CD4-positive, alpha-beta memory T cell (primary cell): ENCODE measurements at places on chromosomes 4 and X.

GRCh38 chr4:154562697-154563254 is at the start of gene FGB:
Gene FGB, plus strand, starts transcription at chr4:154563011. Its CDS starts 8 bp downstream, at chr4:154563019.
- DNase-seq: no peak

DNA sequence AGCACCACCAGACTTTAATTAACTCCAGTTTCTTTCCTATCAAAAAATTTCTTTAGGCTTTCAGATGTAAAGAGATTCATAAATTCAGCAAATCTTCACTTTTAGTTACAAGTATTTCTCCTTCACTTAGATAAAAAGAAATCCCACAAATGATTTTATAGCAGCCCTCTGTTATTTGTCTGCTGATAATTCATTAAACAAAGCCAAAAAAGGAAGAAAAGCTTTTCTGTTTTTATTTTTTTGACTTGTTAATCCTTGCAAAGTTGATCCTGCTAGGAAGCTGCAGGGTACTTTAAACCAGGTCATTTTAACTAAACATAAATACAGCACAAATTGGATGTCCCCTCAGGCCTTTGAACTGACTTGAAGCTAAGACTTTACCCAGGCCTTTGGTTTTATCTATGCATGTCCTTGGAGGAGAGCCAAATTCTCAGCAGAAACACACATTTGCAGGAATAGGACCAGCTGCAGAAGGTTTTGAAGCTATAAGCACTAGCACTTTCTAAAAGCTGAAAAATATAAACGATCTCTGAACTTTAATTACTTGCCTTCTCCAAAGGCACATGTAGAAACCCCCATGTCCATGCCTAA is 57.5 kb downstream of the PCDH18 start:
- DNase-seq: no peak

DNA sequence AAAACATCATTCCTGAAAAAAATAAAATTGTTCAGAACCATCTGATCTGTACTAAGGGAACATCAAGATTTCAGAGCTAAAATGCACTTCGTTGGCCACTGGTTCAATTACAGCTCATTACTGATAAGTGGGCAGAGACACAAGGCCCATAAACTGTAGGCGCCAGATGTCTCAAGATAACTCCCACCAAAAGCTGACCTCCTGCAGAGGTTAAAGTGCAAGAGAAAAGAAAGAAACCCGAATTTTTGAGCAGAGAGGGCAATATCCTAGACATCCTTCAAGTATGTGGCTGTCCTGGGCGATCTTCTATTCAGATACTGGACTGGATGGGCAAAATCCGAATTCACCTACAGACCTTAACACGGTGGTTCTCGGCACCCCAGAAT is 660 bp downstream of the GEMIN8 start:
- DNase-seq: no peak

DNA sequence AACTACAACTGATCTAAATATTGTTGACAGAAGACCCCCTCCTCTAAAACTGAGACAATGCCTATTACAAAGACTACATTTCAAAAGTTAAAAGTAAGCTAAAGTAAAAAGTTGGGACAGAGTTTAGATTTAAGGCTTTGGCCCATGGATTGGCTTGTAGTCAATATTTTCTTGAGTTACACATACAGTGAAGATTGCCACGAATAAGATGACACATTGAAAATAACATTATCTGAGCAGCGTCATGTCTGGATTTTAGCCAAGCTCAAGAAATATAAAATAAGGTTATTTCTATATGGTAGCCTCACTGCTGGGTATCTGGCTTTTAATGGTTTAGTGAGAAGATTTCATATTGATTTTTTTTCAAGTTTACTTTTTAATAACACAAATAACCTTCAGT is 266.2 kb upstream of the LDB2 start:
- DNase-seq: no peak

GRCh38 chr4:142567199-142567598 is 278.9 kb downstream of the INPP4B start:
- DNase-seq: peak; percentile 69

GRCh38 chr4:121800638-121800960 is 524 bp upstream of the EXOSC9 start:
- DNase-seq: no peak

DNA sequence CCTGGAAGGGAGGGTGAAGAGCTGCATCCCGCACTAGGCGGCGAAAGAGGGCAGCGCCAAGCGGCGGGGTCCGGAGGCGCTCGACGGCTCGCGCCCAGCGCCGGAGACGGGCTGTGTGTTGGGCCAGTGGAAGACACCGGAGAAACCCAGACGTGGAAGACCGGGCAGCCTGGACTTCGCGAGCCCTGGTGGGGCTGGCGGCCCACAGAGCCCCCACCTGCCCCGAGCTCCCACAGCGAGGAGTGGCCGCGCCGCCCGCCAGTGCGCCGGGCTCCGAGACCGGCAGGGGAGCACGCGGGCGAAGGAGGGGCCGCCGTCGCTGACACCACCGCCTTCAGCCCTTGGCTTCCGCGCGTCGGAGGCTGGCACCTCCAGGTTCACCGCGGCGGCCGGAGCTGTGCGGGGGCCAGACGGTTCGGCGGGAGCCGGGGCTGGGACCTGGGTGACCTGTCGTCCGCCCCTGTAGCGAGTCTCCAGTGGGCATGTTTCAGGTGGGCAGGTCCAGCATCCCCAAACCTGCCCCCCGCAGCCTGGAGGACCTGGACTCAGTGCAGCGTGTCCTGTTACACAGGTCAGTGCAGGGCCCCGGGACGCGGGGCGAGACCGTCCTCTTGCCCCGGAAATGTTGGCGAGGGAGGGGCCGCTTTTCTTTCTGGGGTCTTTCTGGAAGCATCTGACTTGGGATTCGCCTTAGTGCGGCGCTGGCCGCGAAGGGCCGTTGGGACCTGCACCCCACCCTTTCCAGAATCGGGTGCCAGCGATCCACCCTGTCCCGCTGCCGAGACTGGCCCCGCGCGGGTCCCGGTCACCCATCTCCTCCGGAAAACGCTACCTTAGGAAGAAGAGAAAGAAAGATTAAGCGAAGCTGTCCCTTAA is 9.6 kb upstream of the INTU start:
- no peak for DNase-seq

DNA sequence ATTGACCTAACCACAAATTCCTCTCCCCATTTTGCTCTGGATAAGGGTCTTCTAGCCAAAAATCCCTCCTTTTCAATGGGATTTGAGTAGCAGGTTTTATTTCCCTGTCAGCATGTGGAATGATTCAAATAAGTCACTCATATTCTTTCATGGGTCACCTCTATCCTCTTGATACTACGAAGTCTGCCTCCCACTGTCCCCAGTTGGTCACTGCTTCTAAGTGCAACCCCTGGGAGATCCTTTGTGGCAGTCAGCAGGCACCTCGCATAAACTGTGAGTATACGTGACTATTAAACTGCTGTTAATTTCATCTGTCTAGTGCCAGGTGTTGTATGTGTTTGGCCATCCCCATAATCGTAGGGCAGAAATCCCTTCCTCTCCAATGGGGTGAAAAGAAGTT is 1667.9 kb upstream of the PCDH7 start:
- DNase-seq: no peak

- DNase-seq: no peak
Observed at GRCh38 chr4:15771216-15772058, 6.7 kb upstream of the CD38 start.

GRCh38 chr4:161696944-161697343 is 466.9 kb downstream of the FSTL5 start:
- no peak for DNase-seq

GRCh38 chrX:2697741-2698299 is 6.7 kb downstream of the CD99 start:
- DNase-seq: peak; percentile 40

- no peak for DNase-seq
Observed at GRCh38 chrX:47178337-47178736, 15.3 kb upstream of the UBA1 start.

DNA sequence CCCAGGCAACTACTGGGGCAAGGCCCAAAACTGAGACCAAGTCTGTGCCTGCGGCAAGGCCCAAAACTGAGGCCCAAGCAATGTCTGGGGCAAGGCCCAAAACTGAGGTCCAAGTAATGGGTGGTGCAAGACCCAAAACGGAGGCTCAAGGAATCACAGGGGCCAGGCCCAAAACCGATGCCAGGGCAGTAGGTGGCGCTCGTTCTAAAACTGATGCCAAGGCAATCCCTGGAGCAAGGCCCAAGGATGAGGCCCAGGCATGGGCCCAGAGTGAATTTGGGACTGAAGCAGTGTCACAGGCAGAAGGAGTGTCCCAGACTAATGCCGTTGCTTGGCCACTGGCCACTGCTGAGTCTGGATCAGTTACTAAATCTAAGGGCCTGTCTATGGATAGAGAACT is 2.7 kb downstream of the GPRASP2 start:
- DNase-seq: no peak

- DNase-seq: no peak
Observed at GRCh38 chr4:80594701-80595100, 259.2 kb downstream of the CFAP299 start.

DNA sequence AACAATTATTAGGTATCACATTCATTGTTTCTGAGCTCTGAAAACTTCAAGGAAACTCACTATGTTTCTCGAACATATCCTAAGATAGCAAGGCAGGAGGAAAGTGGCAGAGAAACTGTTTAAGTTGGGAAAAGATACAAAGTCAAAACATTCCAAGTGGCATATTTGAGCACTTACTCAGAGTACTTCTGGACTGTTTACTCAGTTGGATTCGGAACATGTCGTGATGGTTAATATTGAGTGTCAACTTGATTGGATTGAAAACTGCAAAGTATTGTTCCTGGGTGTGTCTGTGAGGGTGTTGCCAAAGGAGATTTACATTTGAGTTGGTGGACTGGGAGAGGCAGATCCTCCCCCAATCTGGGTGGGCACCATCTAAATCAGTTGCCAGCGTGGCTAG is 298.3 kb downstream of the IL1RAPL2 start:
- no peak for DNase-seq

DNA sequence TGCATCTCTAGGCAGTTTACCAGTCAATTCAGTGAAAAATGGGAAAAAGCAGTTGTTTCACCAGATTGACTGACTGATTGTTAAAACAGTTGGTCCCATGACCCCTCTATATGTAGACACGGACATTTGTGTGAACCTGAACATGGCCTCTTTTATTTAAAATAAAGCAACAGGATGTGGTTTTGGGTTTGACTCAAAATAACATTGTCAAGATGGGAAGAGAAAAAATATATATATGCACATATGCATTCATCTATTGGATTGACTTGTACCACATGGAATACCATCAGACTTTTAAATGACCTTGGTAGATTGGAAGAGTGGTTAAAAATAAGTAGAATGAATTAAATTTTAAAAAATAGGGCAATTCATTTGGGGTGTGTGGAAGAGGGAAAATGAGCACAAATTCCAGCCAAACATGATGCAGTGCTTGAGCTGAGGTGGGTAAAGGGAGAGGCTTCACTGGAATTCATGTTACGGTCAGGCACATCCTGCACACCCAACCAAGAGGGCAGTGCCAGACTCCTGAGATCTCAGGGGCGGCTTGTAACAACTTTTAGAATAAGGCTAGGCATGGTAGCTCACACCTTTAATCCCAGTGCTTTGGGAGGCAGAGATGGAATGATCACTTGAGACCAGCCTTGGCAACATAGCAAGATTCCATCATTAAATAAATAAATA is 560.7 kb upstream of the TENM3 start:
- no peak for DNase-seq

DNA sequence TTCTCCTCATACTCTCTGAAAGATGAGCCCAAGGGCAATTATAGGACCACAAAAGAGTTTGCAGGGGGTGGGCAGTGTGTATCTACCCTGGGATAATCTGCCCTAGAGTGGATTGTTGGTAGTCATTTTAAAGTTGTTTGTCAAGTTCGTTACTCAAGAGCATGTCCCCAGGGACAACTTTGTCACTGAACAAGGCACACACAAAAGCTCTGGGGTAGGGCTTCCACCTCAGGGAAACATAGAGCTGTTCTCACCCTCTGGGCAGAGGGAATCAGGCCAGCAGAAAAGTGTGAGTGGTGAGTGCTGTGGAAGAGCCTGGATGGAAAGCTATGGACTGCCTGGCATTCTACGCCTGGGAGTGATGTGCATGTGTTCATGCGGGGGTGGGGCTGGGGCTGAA is 23.3 kb upstream of the LEF1 start:
- no peak for DNase-seq

- DNase-seq: no peak
Observed at GRCh38 chrX:133390676-133391075, 24.6 kb downstream of the GPC4 start.

- DNase-seq: no peak
Observed at GRCh38 chr4:2771264-2771663, 15.1 kb upstream of the TNIP2 start.

DNA sequence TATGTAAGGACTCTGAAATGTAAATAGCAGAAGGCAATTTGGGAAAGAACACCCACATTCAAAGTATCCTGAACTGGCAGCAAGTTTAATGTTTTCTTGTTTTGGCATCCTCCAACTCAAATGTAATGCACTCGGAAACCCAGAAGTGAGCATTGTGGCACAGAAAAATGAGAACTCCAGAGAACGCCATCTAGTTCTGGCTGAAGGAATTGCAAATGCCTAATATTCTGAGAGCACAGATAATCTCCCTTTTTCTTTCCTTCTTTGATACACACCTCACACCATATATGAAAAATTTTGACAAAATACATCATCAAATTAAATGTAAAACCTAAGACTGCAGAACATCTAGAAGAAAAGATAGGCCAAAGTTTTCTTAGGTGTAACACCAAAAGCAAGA is 52.1 kb downstream of the PWWP3B start:
- no peak for DNase-seq

- no peak for DNase-seq
Observed at GRCh38 chr4:145679991-145680455, at the start of gene C4orf51. Gene C4orf51, plus strand, starts transcription at chr4:145680146. Its CDS starts 58 bp downstream, at chr4:145680204.

GRCh38 chr4:71549516-71550160 is 210.8 kb downstream of the SLC4A4 start:
- no peak for DNase-seq

GRCh38 chrX:46803140-46803539 is 33.7 kb upstream of the RP2 start:
- DNase-seq: no peak

GRCh38 chr4:3062471-3062870 is 11.9 kb downstream of the HTT-AS start:
- DNase-seq: no peak

- DNase-seq: no peak
Observed at GRCh38 chr4:108141213-108141950, 27.4 kb downstream of the LEF1 start.

- DNase-seq: no peak
Observed at GRCh38 chr4:176782794-176783193, 9.9 kb downstream of the VEGFC start.

GRCh38 chrX:3771766-3772165 is 58.3 kb upstream of the PRKX start:
- no peak for DNase-seq

DNA sequence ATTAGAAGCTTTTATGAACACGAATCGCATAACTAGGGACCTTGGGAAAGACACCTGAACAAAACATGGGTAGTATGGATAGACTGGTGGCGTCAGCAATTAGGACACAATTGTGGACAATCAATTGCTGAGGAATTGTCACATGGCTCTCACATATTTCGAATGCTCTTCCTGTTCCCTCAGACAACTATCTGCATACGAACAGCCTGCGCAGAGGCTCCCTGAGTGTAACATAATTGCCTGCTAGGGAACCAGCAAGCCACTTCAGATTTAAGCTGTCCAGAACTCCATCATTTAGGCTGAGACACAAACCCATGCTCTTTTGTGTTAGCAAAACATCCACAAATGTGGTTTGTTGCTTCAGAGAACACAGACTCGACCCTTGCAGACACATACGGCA is 160.8 kb downstream of the MGST2 start:
- DNase-seq: no peak
